ENCODE measurements at places on chromosomes 5 and 9.
A peak's percentile ranks its signal among the peaks of the same experiment; 100 is the strongest.

GRCh38 chr9:111258209-111258874, 71.7 kb downstream of the OR2K2 start:
- DNase-seq = no peak

GRCh38 chr5:153782589-153783361, 255.9 kb downstream of the FAM114A2 start:
- DNase-seq = peak; percentile 25

DNA sequence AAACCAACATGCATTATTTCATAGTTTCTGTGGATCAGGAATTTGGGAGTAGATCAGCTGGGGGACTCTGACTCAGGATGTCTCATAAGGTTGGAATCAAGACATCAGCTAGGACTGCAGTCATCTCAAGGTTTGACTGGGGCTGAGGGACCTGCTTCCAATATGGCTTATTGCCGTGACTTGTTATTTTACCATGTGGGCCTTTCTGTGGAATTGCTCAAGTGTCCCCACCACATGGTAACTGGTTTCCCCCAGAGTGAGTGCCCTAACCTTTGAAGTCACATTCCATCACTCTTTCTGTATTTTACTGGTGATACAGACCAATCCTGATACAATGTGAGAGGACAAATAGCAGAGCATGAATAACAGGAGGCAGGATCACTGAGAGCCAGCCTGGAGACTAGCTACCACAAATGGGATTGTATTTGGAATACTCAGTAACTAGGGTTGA, 70.2 kb upstream of the ELL2 start:
- DNase-seq = no peak

DNA sequence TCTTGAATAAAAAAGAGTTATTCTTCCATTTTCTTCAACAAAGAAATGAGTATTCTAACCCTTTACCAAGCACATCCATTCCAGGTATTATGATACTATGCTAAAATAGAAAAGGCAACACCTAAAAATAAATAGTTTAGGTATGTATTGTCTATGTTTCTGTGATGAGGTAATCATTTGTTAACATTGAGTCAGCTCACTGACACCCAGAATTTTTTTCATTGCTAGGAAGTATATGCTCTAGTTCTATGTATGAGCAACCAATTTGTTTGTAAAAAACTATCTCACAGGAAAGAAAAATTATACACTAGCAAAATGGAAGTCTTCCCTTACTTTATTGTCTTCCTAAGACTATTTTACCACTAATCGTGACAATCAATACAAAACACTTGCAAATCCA, 615.6 kb upstream of the GRIN3A start:
- no peak for DNase-seq

GRCh38 chr5:14737291-14737690, 72.8 kb downstream of the OTULIN start:
- no peak for DNase-seq

GRCh38 chr5:39599721-39600431, 175.1 kb upstream of the DAB2 start:
- DNase-seq = no peak

GRCh38 chr5:92504346-92504745, 1076.7 kb downstream of the NR2F1-AS1 start:
- no peak for DNase-seq

DNA sequence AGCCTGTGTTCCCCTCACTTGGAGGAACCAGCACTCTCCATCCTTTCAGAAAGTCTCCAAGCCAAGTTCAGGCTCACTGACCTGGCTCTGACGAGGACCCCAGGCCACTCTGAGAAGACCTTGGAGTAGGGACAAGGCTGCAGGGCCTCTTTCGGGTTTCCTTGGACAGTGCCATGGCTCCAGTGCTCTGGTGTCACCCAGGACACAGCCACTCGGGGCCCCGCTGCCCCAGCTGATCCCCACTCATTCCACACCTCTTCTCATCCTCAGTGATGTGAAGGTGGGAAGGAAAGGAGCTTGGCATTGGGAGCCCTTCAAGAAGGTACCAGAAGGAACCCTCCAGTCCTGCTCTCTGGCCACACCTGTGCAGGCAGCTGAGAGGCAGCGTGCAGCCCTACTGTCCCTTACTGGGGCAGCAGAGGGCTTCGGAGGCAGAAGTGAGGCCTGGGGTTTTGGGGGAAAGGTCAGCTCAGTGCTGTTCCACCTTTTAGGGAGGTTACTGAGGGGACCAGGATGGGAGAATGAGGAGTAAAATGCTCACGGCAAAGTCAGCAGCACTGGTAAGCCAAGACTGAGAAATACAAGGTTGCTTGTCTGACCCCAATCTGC, 4.7 kb upstream of the NUP214 start:
- no peak for DNase-seq

DNA sequence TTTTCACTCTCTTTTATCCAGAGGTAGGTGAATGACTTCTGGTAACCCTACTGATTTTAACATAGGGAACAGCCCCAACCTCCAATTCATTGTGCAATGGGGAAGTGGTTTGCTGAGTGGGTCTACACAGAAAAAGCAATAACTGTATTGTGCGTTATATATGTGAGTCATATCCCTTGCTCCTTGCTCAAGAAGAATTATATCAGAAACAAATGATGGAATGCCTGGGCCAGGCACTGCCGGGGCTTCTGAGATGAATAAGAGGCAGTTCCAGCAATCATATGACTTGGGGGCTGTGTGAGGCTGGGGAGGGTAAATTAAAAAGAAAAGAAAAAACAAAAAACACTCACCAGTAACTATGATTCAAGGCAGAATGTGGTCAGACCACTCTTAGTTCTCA, 79.2 kb upstream of the ABCA1 start:
- DNase-seq = peak; percentile 68

GRCh38 chr9:20593105-20593504, 29.2 kb downstream of the MLLT3 start:
- no peak for DNase-seq

GRCh38 chr5:55903121-55903701, 52.1 kb downstream of the IL31RA start:
- no peak for DNase-seq

DNA sequence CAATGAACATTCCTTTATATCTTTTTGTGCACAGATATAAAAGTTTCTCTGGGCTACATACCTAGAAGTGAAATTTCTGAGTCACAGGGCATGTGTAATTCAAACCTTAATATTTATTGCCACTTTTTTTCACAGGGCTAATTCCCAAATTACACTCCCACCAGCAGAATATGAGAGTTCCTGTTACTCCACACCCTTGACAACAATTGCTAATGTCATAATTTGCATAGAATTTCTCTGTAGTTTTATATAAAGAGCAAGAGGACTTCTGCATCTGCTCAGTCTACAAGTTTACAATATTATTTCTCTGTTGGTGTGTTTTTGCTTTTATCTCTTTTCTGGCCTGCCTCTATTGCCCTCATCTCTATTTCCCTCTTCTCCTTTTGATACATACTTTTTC, 518.5 kb downstream of the ZNF608 start:
- no peak for DNase-seq

DNA sequence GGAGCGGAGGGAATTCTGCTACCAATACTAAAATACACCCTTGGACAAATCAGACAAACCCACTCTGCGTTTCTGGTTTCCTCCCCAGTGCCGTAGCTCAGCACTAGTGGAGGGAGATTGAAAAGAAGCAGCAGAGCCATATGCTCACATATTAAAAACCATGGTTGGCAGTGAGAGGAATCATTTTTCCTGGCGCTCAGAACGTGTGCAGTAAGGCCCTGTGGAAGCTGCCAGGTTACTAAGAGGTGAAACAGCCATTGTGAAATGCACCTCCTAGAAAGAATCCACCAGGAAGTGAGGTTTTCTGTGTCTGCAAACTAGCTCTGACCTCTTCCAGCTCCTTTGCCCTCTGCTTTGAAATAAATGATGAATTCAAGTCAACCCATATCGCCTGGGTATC, 177.2 kb downstream of the ERCC6L2 start:
- DNase-seq = no peak

- no peak for DNase-seq
These were observed 753 bp upstream of the NR5A1 start for GRCh38 chr9:124507880-124508423.

- no peak for DNase-seq
These were observed 308.2 kb downstream of the ARL15 start for GRCh38 chr5:54001976-54002775.

DNA sequence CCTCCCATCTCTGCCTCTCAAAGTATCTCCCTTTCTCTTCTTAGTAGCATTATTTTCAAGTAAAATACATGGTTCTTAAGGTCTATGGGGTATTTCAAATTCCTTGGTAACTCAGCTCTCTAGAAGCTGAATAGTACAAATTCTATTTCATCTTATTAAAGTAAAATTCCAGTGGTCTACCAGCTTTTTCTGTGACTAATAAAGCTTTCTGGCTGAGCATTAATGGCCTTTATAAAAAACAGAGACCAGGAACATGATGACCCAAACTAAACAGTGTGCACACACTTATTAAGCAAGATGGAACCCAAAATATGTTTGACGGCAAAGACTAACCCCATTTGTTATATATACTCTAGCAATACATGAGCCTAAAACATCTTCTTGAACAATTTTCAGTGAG, 142.6 kb downstream of the OR2K2 start:
- DNase-seq = no peak

- no peak for DNase-seq
These were observed 27.3 kb downstream of the ELL2 start for GRCh38 chr5:95934207-95934804.

GRCh38 chr5:139684881-139685749, 37.0 kb downstream of the CXXC5 start:
- no peak for DNase-seq

DNA sequence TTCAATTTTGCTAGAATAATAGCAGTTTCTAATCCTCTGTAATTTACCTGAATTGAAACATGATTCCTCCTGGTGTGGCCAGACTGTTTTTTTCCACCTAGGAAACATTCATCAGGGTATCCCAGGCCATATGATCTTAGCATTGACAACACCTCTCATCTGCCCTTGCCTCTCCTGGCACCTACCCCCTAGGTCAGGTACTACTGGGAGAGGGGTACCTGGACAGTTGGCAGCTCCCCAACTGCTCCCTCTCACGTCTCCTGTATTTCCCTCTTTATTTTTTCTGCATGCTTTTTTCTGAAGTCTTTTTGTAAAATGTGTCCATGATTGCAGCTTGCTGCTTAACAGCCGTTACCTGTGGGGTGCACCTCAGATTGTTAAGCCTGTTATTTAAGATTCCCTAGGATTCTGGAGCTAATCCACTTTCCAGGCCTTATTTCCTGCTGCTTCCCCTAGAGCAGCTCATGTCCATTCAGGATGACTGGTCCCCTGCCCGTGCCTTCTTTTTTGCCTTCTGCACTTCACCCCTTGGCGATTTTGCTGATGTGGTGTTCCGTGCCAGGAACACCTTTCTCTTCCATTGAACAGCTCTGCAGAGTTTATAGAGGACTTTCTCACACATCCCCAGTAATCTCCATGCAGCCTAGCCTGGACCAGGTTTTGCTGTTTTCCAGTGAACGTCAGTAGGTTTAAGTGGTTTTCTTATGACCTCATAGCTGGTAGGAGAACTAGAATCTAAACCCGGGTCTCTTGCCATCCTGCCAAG, 33.6 kb downstream of the SNX30 start:
- no peak for DNase-seq

DNA sequence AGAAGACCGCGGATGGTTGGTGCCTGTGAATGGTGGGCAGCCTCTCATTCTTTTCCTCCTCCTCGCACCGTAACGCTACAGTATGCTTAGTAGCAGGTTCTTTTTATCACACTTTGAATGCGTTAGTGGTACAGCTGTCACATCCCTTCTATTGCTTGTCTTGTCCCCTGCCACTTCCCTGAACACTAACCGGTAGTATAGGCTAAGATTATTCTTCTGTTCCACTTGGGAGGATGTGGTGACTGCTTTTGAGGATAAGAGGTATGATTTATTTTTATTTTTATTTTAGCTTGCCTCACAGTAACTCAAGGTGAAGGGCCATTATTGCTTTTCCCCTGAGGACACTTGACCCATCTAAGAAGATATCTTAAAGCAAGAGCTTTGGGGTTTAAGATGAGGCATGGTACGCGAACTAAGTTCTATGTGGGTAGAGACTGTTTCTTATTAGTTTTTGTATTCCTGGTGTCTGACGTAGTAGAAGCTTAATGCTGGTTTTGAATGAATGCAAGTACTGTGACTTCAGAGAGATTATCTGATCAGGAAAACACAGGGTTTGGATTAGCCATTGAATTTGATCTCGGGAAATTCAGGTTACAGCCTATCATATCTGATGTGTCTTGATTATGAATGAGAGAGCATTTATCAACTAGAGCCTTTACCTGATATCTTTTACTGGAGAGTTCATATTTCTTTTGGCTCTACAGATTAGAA, 951 bp downstream of the UNC13B start:
- DNase-seq = no peak

DNA sequence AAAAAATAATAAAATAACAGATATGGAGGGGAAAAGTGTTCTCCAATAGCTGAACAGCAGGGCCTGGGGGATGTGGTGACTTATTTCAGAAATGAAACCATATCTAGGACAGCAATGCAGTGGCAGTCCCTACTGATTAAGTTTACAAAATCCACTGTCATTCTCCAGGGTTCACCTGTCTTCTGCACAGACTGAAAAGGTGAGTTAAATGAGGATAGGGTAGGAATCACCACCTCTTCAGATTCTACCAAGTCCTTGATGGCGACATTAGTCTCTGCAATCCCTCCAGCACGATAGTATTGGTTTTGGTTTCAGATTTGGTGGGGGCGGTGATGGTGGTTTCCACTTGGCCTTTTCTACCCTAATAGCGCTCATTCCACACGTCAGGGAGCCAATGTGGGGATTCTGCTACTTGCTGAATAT, 32.3 kb upstream of the NPM1 start:
- no peak for DNase-seq

DNA sequence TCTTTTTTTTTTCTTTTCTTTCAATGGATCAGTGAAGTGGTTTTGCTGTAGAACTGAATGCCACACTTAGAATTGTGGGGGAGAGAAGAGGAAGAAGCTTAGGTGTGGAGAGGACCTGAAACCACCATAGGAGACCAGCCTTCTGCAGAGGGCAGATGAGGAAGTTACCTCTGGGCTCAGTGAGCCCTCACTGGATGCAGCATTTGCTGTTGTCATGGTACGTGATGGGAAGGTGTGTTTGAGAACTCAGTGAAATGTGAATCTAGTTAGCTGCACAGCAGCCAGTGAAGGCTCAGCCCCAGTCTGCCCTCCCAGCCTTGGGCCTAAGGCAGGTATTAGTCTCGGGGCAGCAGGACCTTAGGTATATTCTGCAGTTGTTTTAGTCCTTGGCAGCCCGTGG, 17.5 kb downstream of the CYFIP2 start:
- no peak for DNase-seq

DNA sequence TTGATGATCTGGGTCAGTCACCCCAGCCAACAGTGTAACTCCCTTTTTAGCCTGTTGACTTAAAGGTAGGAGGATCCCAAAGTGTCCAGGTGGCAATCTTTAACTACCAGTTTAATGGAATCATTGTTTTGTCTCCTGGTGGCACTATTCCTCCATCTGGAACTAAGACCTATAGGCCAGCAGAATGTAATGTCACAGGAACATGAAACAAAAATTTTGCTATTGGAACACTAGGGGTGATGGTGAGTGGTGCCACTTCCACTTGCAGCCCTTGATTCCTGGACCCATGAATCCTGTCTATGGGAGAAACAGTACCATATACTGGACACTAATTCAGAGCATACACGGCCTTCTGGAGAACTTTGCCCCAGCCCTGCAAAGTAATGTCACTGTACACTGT, 219.5 kb upstream of the RASA1 start:
- no peak for DNase-seq

Data from HTR-8/SVneo (cell line).